Mesothelial cell of epicardium (in vitro differentiated cells): ENCODE measurements at places on chromosomes 2 and 18. TPM values are rescaled to one million over a fixed set of nuclear protein-coding genes. Genes with fewer than 3 reads are reported as not detected.

DNA sequence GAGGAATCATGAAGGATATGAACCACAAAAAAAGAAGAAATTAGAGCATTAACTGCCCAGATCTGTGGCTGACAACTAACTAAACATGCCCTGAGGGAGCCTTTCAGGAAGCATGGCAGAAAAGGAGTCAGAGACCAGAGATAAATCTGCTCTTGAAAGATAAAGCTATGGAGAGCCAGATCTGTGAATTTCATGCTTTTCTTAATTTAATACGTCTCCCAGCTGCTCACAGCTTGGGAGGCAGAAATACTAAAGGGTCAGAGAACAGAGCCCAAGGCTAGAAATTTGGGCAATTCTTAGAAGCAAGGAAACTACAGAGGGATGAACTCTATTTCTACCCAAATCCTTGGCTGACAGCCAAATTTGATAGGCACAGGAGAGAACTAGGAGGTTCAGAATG is 223.0 kb upstream of the DPP10 start:
- no peak for DNase-seq

GRCh38 chr2:9707008-9707407 is 76.2 kb upstream of the YWHAQ start:
- no peak for DNase-seq

- DNase-seq, result no peak
These were observed 174.5 kb downstream of the LAMA1 start for GRCh38 chr18:6943143-6943542.

GRCh38 chr18:31267823-31268481 is 50.0 kb upstream of the DSG1 start:
- no peak for DNase-seq

- DNase-seq, result no peak
These were observed 36.8 kb upstream of the EML4 start for GRCh38 chr2:42132191-42132965.

GRCh38 chr2:216774180-216774579 is 78.8 kb upstream of the IGFBP5 start:
- no peak for DNase-seq

GRCh38 chr18:63444580-63444979 is 22.3 kb upstream of the VPS4B start:
- DNase-seq, result no peak

GRCh38 chr2:186554850-186555671 is 34.8 kb upstream of the ITGAV start:
- DNase-seq, result no peak

DNA sequence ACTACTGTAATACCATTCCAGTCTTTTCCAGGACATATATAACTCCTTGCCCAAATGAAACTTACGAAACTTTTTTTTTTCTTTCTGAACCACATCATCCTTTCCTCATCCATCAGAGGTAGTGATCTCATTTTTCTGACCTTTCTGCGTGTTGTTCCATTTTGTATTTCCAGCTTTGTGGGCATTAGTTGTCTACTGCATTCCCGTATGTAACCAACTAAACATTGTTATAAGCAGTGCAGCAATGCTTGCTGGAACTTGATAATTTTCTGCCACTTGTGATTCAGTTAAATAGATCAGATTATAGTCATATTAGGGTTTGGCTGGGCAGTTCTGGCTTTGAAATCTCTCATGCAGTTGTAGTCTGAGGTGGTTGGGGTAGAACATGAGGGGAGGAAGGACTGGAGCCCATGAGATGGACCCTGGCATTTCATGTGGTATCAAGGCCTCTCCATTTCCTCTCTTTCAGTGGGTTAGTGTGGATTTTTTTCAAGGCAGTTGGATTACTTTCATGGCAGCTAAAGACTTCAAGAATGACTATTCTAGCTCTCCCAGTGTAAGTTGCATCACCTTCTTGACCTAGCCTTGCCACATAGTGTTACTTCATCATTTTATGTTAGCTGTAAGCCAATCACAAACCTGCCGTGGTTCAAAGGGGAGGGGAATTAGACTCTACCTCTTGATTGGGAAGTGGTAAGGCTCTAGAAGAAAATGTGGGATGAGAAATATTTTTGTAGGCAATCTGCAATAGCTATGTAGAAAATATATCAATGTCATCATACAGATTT is 80.5 kb downstream of the EHBP1 start:
- DNase-seq, result no peak

The RGPD8 gene
- 12.8 to 14.6 TPM (median 13.7 TPM) in 3 replicates for total RNA-seq

The ID2 gene
- 231 to 240 TPM (median 239 TPM) in 3 replicates for total RNA-seq

The DOCK10 gene
- total RNA-seq, result 2.2 to 3.3 TPM (median 2.4 TPM) in 3 replicates

The EVX2 gene
- total RNA-seq, result 0.07 to 0.09 TPM in 2 of 3 replicates, not detected in the other
